ENCODE measurements at places on chromosomes 1 and 21.
A peak's percentile ranks its signal among the peaks of the same experiment; 100 is the strongest.

DNA sequence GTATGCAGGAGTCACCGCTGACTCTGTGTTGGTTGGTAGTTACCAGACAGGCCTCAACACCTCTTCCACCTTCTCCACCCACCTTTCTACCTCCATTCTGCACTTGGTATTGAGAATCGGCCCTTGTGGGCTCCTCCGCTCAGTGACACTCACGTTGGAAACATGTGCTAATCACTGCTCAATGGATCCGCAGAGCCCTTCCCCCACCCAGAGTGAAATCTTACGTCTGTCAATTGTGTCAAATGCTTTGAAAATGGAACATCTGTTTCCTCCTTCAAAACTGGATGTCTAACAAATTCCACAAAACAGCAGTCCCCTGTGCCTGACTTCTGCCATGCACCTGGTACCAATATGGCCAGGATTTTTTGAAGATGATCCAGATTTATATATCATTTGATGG, 65.5 kb upstream of the NRIP1 start:
- no peak for DNase-seq

DNA sequence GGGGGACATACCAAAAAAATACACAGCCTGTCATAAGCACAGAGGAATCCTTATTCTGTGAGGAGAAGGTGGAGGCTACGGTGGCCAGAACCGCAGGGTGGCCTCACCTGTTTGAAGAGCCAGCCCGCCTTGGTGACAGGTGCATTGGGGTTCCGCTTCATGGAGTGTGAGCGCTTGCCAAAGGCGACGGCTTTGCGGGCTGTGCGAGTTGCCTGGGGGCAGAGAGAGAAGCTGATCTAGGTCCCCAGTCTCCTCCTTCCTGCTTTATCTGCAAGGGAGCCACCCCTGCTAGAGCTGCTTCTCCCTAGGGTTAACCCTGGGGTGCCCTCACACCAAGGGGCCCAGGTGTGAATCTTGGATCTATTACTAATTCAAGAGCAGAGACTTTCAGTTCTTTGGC, 54.3 kb upstream of the GOLT1A start:
- no peak for DNase-seq

- DNase-seq, result no peak
These were observed 5.1 kb upstream of the AIM2 start for GRCh38 chr1:159081626-159082025.

- DNase-seq, result no peak
These were observed 247.9 kb downstream of the FGGY start for GRCh38 chr1:59544615-59545293.

DNA sequence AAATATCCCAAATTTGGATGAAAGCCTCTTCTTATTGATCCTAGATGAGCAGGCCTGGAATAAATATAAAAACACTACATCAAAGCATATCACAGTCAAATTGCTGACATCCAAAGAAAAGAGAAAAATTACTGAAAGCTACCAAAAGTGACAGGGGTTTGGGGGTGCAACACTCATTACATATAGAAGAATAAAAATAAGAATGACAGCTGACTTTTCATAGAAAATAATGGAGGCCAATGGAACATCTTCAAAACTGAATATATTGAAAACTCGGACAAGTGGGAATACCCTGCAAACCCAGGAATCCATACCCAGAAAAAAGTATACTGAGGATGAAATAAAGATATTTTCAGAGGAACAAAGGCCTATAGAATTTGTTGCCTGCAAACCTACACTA, 84.0 kb downstream of the FOXJ3 start:
- no peak for DNase-seq

- no peak for DNase-seq
These were observed 137.0 kb upstream of the DPT start for GRCh38 chr1:168865850-168866620.

DNA sequence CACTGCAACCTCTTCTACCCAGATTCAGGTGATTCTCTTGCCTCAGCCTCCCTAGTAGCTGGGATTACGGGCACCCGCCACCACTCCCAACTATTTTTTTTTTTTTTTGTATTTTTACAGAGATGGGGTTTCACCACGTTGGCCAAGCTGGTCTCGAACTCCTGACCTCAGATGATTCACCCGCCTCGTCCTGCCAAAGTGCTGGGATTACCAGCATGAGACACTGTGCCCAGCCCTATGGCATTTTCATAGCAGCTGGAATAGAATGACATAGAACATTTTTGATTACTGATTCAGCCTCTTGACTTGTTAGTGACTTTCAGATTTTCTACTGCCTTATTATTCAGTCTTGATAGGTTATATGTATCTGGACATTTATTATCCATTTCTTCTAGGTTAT, 1046.2 kb downstream of the AMY1C start:
- DNase-seq, result no peak

- peak; percentile 100 for DNase-seq
These were observed 5.7 kb downstream of the HIVEP3 start for GRCh38 chr1:41913014-41913413.

- no peak for DNase-seq
These were observed 215.5 kb upstream of the USP25 start for GRCh38 chr21:15514073-15514946.

GRCh38 chr21:42287193-42288083, 27.8 kb downstream of the TFF3 start:
- DNase-seq, result no peak

GRCh38 chr1:64663668-64664067, 81.2 kb upstream of the RAVER2 start:
- peak; percentile 36 for DNase-seq

GRCh38 chr1:119674835-119675289, 26.8 kb upstream of the ZNF697 start:
- DNase-seq, result peak; percentile 59

- DNase-seq, result no peak
These were observed 448.9 kb upstream of the ADGRL2 start for GRCh38 chr1:81351864-81352263.

- no peak for DNase-seq
These were observed 11.4 kb downstream of the EDEM3 start for GRCh38 chr1:184743062-184743756.

GRCh38 chr1:38004284-38005108, 818 bp downstream of the FHL3 start:
- DNase-seq, result no peak

DNA sequence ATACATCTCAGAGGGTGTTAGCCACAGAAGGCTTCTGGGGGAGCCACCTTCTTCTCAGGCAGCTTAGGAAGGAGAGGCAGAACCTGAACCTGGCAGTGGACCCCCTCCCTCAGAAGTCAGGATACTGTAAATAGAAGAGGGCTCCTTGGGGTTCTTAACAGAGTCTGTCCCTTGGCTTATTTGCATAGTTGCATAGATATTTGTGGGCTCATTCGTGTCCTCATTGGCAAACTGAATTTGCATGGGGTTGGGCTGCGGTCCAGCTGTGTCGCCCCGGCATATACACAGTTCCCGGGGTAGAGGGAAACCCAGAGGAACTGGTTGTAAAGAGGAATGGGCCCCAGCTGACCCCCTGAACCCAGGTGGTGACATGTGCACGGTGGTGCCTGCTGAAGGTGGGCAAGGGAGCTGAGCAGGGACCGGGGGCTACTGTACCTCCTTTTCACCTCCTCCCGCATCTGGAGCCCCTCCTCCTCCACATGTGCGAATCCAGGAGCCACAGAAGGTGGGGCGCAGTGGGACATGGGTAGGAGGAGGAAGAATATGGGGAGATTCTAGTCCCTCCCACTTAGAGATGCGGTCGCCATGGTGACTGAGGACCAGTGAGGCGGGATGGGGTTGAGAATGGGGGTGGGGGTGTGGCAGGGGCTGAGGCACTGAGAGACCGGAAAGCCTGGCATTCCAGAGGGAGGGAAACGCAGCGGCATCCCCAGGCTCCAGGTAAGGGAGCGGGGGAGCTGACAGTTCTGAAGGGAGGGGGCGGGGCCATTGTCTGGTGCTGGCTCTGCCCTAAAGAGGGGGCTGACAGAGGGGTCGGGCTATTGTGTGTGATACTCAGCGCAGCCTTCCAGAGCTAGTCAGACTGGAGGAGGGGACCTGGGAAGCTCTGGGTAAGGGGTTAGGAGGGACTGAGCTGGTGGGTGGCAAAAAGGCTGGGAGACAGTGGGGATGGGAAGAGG, 3.7 kb upstream of the SEMA4A start:
- no peak for DNase-seq

- no peak for DNase-seq
These were observed 15.8 kb upstream of the ETV3L start for GRCh38 chr1:157115429-157115838.

- DNase-seq, result no peak
These were observed 62.5 kb upstream of the LYST start for GRCh38 chr1:235929216-235929615.

Data from NCI-H2029 (cell line).